HCT116 (cell line): ENCODE measurements at places on chromosomes 3 and 15.

DNA sequence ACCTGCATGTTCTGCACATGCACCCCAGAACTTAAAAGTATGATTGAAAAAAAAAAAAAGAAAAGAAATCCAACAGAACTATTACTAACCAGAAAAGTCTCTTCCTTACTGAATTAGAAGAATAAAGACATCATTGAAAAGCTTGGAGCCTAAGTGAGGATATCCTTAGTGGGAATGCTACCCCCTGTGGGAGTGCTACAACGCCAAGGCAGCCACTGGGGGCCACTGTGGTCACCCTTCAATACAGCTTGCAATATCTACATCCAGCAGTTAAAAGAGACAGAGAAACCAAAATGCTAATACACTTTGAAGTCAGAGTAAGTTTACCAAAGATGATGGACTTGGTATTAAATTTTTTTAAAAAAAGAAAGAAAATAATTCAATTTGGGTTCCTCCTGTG, 292.0 kb downstream of the PLCL2 start:
- no peak for DNase-seq

DNA sequence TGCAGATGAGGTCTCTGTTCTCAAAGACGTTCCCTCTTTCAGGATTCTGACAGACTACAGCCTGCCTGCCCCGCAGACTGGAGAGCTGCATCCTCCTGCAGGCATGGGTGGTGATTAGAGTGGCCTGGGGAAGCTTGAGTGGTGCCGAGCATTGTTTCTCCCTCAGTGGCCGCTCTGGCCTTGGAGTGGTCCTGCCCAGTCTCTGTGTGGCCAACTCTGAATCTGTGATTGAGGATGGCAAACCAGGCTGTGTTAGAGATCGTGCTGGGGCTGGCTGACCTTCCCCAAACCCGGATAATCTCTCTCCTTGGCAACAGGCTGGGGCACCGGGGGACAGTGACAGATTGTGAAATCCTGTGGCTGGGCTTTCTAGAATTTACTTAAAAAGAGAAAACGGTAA, 11.0 kb upstream of the ADCY5 start:
- DNase-seq = no peak

- no peak for DNase-seq
Observed at GRCh38 chr3:183386651-183387050, 41.8 kb downstream of the MCF2L2 start.

DNA sequence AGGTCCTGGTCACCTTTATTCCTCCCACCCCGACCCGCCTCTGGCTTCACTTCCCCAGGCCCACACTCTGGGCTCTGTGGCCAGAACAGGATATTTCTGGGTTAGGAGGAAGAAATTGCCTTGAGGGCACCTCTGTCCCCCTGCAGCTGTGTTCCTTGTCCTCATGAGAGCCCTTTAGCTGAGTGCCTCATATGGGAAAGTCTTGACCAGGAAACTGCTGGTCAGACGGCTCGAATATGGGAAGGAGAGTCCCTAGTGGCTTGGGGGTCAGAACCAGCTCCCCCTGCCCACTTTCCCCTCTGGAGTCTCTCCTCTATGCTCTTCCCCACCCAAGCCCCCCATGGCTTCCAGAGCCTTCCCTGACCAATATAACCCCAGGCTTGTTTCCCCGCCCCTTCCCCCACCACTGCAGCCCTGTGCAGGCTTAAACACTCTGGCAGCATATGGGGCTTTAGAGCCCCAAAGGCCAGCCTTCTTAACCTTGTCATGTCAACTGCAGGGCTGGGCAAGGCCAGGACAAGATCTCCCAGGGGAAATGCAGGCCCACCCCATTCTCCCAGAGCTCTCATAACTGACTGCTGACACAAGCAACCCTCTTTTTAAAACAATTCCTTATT, 36.4 kb downstream of the SEC22C start:
- no peak for DNase-seq

DNA sequence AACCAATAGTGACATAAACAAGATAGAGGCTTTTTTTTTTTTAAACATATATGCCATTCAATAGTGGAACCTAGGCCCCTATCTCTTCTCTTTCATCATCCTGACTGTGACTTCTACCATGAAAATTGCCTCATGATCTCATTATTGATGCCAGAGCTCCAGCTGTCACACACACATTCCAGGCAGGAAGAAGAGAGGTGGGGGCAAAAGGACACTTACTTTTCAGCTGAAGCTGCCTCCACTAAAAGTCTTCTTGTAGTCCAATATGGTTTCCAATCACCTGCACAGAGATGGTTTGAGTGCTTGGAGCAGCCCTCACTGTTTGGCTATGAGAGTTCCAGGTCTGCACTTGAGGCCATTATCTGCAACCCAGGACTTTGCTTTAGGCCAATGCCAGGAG, 45.0 kb downstream of the CLEC3B start:
- DNase-seq = no peak

- peak; percentile 82 for DNase-seq
Observed at GRCh38 chr15:39171944-39172368, 408.9 kb upstream of the THBS1 start.

DNA sequence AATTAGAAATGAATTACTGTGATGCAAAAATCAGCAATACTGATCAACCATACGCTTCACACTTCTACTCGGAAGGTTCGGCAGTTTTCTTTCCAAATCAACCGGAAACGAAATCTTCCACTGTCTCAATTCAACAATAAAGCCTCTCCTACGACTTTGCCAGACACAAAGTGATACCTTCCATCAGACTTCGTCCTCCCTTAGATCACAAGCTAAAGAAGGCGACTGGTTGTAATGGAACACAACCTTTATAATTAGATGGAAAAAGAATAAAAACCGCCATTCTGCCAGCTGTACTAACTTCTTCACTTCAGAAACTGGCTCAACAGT, 618 bp downstream of the PARL start:
- no peak for DNase-seq

DNA sequence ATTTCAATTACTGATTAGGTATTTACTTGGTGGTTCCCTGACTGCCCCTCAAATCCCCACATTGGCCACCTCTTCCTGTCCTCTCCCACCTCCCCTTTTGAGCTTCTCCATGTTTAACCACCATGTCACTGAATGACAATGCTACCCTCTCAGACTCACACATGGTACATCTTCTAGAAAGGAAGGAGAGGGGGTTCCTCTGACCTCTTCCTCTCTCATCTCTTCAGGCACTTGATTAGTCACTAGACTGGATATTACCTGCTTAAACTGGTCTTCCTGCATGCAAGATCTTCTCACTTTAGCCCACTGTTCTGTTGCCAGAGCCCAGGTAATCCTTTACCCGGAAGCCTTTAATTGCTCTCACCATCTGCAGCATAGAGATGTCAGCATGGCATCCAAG, 64.9 kb downstream of the DIPK2A start:
- no peak for DNase-seq

DNA sequence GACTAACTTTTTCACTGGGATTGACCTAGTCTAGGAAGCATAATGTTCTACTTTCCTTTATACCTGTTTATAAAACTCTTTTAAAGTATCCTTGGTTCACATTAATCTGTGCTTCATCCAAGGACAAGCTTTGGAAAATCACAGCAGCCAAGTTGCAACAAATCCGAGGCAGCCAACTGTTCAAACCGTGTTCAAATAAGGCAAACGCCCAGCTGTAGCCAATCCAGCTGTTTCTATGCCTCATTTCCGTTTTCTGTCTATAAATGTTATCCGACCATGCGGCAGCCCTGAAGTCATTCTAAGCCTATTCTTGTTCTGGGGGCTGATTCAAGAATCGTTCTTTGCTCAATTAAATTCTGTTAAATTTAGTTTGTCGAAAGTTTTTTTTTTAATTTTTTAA, 78.3 kb downstream of the FMN1 start:
- no peak for DNase-seq

DNA sequence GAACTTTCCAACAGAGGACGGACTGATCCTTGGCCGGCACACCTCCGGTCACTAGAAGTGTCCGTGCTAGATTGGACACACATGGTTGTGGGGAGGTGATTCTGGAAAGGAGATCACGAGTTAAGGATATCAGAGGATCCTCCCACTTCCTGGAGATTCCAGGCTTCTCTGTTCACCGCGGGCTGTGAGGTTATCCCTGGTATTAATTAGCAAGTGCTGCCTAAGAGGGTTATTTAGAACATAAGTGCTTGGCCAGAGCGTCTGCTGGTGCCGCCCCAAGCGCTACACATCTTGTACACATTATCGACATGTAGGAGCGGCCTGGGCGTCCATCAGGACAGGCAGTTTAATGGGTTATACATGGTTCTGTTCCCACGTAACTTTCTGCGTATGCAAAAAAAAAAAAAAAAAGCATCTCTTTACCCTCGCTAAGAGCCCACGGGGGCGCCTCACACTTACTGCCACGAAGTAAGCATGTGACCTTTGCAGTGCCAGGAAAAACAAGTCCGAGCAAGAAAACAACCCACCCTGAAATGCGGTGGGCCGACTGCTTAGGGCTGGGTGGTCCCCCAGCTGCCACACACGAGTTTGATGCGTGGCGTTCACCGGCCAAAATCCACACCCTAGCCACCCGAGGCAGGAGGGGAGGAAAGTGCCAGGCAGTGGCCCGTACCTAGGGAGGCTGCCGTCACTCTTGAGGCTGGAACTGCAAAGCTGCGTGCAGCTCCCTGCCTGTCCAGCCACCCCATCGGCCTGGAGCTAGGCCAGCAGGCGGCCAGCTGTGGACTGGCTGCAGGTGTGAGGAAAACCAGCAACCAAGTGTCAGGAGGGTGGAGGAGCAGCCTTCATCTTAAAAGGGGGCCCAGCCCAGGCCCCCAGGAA, 78.0 kb downstream of the CPN2 start:
- no peak for DNase-seq

DNA sequence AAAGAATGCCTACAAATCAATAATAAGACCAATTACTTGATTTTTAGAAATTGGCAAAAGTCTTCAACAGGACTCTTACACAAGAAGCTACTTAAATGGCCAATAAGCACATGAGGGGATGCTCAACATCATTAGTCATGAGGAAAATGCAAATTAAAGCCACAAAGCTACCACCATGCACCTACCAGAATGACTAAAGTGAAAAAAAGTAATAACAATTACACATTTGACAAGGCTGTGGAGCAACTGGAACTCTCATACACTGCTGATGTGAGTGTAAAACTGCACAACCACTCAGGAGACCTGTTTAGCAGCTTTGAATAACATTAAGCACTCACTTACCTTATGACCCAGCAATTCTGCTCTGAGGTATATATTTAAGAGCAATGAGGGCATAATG, 68.4 kb downstream of the PPCDC start:
- no peak for DNase-seq

DNA sequence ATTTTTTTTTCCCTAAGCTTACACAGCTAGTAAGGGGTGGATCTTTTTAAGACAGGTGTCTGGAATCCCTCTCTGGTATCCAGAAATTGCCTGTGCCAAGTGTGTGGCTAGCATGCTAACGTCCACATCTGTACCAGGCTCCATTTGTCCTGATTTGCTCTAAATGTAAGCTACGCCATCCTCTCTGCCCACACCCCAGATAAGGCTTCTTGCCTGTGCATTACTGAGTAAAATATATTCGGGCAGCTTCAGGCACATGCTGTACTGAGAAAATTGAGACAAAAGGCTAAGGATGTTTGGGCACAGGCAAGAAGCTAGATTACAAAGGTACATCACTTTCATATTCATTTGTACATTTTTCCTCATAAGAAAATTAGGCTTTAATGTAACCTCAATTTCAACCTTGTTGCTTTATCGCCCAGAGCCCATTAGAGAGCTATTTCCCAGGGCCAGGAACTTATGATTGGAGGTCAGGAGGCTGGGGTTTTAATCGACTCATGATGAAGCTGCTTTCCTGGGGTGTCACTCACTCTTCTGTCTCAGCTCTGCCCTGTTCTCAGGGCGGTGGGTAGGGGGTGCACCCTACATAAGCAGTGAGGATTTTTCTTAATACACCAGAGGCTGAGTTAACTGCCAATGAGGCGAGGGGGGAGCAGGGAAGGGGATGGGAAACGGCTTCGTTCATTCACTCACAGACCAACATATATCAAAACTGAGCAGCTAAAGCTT, 106.3 kb downstream of the RORA start:
- no peak for DNase-seq

DNA sequence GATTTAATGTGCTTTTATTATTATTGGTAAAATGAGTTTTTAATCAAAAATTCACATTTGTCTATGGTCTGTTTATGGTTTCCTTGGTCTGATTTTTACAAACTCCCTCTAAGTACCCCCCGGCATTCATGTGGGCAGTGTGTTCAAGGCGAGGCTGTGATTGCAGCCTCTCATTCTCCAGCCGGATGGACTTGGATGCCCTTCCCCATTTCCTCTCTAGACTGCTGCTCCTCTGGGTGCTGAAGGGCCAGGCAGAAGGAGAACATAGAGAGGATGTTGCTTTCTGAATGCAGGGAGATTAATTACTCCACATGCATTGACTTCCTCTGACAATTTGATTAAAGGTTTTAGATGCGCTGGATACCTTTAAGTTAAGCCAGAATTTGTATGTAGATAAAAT, 3.9 kb upstream of the TMC3 start:
- no peak for DNase-seq

- no peak for DNase-seq
Observed at GRCh38 chr3:126880901-126881300, 102.0 kb upstream of the PLXNA1 start.

DNA sequence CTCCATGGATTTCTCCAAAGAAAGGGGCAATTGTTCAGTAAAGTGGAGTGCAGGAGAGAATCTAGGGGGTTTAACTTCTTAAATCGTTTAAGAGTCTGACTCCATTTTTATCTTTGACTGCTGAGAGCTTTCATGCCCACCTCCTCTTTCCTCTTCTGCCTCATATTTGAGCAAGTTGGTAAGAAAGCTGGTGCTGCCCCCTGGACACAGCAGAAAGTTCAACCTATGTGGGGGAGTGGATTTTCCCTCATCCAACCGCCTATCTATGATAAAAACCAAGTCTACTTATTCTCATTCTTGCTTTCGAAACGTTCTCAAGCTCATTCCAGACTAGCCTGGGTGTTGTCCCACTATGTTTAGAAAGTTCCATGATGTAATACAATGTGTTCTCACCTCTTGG, 26.0 kb downstream of the HHLA2 start:
- DNase-seq = no peak

GRCh38 chr3:101687142-101687931, 819 bp upstream of the RPL24 start:
- no peak for DNase-seq

GRCh38 chr15:54374184-54374952, 396.1 kb downstream of the UNC13C start:
- no peak for DNase-seq

DNA sequence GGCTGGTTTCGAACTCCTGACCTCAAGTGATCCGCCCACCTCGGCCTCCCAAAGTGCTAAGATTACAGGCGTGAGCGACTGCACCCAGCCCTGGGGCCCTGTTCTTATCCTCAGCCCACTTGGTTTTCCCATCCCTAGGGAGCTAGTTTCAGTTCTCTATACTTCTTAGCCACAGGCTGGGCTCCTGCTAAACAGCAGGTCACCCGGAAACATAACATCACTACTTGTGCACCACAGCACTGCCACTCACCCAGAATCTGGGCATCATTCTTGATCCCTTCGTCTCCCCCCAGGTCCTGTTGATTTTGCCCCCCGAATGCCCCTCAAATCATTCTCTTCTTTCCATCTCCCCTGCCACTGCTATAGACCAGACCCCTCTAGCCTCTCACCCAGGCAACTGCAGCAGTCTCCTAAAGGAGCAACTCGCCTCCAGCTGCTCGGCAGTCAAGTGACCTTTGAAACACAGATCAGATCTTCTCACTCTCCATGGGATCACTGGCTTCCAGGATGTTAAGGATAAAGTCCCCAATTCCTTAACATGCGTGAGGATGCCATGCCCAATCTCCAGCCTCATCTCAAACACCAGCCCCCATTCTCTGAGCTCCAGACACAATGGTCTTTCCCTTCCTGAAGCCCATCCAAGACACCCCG, 5.6 kb upstream of the AP3S2 start:
- DNase-seq = no peak
